NCI-H1436 (cell line): ENCODE measurements at places on chromosomes 11 and 22.

- DNase-seq, result no peak
Observed at GRCh38 chr11:85896876-85897275, 41.7 kb downstream of the CCDC83 start.

DNA sequence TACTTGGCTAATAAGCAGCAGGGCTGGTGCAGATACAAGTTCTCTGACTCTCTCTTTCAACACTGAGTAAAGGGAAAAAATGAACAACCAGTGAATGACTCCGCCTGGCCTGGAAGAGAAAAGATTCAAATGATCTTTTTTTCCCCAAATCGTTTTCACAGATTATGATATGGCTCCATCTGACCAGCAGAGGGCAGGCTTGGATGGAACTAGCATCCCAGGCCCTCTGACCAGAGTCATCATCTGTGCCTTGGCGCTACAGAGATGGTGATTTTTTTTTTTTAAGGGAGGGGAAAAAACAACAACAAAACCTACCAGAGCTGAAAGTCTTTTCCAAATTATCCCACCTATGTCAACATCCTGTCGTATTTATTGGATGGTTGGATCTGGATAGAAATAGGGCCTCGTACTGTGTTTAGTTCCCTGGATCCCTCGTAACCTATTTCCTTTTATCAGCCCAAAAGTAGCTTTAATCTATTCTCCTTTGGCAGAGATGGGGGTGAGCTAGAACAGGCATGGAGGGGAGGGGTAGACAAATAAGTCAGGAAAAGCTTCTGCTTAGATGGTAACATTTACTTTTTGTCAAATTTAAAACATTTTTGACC lies 69.7 kb downstream of the PRSS23 start:
- DNase-seq, result no peak

DNA sequence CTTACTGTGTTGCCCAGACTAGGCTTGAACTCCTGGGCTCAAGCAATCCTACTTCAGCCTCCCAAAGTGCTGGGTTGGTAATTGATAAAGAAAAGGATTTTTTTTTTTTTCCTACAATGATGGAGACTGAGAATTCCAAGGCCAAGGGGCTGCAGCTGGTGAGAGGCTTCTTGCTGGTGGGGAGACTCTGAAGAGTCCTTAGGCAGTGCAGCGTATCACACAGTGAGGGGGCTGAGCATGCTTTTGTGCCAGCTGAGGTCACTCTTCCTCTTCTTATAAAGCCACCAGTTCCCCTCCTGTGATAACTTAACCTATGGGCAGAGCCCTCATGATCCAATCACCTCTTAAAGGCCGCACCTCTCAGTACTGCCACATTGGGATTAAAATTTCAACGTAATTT lies 28.2 kb upstream of the CCDC81 start:
- DNase-seq, result no peak

DNA sequence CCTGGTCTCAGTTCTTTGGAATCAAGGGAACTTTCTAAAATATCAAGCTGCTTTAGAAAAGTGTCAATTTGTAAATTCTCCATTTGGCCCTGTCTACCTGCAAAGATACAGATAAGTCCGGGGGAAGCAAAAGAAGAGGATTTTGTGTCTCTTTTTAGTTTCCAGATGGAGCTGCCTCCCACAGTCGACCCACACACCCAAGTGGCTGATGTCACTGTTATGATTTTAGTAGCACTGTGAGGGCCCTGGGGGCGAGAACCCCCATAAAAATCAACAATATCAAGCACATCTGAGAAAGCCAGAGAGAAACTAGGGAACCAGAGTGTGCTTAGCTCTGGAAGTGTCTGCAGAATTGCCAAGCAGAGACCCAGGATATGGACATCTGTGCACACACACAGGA lies 212.7 kb downstream of the LARGE1 start:
- DNase-seq, result no peak

DNA sequence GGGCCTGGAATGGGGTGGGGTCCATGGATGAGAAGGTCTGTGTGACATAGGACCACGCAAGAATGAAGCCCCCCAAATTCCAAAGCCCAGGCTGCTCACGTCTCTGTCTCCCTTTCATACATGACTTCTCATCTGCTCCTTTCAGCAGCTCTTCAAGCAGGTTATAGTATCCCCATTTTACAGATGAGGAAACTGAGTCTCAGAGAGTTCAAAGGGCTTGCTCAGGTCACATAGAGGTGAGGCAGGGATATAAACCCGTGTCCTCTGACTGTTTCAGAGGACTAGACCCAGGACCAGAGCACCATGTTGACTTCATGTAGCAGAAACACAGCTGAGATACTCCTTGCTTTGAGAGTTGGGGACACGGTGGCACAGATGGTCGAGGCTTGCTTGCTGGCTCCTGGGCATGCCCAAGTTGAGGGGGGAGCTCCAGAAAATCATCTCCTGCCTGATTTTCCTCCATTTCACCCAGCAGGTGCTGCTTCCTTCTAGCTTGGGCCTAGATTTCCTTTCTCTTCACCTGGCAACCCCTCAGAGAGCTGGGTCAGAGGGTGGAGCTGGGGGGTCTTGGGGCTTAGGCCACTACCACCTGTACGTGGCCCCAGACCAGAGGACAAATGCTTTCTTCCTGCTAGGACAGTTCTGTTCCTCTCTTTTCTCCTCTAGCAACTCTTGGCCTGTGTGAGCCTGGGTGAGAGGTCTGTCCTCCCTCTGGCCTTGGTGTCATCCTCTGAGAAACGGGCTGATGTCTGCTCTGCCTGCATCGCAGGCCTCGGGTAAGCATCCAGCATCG lies 24.1 kb upstream of the THY1 start:
- DNase-seq, result no peak
